T-cell (primary cell): ENCODE measurements at places on chromosomes 2 and 18. TPM values are rescaled to one million over a fixed set of nuclear protein-coding genes. Genes with fewer than 3 reads are reported as not detected.

ITPRIPL1 gene
- total RNA-seq = 3.9 TPM

CYS1 gene
- total RNA-seq = not detected

HOXD10 gene
- total RNA-seq = not detected

TOGARAM2 gene
- total RNA-seq = 2.2 TPM

DNA sequence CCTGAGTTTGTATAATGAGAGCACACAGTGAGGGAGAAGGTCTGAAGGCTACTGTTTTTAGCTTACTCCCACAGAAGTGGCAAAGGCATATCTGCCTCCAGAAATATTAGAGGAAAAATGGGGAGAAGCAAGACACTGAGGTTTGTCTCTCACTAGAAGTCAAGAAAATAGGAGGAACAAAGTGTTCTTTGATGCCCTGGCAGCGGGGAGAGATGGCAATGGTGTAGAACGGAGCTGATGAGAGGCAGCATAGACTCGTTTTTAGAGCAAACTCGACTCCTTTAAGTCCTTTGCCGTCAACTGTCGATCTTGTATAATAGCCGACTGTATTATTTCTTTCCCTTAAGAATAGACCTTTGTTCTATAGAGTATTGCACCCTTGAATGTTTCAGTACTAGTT lies 73.8 kb downstream of the ANKRD44 start:
- no peak for DNase-seq

GRCh38 chr2:39487398-39488250 lies 50.5 kb upstream of the MAP4K3 start:
- DNase-seq = no peak

DNA sequence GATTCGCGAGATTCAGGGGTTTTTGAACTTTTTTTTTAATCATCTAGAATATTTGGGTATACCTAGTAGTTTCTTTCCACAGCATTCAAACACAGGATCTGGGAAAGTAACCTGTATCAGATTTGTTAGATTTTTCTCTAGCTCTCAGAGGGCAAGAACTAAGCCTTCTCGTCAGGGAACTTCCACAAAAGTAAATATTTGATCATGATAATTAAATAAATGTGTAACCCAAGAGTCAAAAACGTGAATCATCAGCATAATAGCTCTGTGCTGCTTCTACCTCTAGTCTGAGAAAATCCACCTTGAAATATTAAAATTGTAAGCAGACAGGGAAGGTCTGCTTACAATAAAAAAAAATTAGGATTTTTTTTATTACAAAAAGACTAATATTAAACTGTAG lies 225.7 kb upstream of the SPOPL start:
- no peak for DNase-seq

DNA sequence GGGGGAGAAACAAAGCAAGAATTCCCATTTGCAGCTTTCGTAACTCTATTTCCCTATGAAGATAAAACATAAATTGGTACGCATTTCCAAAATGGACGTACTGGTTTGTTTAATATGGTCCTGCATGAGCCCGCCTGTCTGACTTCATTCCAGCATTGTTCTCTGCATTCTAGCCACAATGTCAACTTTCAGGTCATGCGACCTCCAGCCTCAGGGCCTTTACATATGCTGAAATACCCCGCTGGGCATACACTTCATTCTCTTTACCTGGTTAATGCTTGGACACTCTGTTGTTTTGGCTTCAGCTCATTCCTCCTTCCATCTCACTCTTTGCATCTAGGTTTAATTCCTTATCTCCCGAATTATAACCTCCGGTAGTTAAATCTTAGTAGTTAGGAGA lies 103.7 kb upstream of the DNMT3A start:
- DNase-seq = no peak

DNA sequence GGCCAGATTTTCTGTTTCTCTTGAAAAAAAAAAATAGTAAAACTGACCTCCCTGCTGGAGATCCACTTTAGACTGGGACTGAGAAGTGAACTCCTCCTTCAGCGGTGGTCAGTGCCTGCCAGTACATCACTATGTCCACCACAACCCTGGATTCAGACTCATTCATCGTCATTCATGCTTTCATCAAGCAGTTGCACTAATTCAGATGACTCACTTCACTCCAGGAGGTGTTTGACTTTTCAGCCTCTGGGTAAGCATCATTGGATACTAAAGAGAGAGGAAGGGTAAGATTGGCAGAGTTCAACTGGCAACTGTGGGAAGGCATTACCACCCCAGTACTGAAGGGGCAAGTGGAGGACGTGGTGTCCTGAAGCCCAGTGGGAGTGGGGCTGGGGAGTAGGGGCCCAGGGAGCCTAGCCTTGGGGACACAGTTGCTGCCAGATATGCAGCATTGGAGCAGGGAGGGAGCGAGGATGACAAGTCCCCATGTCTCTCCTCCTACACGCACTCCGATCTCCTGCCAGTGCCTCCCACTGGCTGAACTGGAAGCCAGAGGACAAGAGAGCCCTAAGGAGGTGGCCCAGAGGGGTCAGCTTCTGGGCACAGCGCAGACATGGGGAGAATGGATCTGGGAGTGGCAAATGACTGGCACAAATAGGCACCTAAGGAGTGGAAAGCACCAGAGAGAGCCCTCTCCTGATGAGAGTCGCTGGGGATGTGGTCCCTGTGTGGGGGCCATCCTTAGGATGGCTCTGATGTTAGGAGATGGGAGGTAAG lies 111.1 kb downstream of the TGFA start:
- no peak for DNase-seq

- DNase-seq = no peak
These were observed 132.7 kb downstream of the KCTD1 start for GRCh38 chr18:26415631-26416030.

DNA sequence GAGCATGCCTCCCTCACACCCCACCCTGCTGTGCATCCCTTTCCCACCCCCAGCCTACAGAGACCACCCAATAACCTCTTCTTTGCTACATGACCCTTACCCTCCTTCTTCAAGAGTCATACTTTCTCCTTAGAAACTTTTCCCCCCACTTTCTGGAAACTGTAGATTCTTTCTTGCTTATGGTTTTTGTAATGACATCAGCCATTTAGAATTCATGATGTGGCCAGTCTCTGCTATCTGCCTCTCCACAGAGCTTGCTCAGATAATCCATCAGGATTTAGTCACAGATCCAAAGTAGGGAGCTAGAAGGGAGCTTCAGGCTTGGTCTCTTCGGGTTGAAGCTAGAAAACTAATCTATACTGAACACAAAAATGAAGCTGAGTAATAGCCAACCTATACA lies 36.5 kb downstream of the GALM start:
- DNase-seq = no peak

- no peak for DNase-seq
These were observed 217.6 kb upstream of the FOSL2 start for GRCh38 chr2:28175028-28175427.

GRCh38 chr2:98507891-98508708 lies 63.4 kb downstream of the INPP4A start:
- DNase-seq = no peak

- no peak for DNase-seq
These were observed 66.6 kb downstream of the PHLPP1 start for GRCh38 chr18:62781893-62782292.

DNA sequence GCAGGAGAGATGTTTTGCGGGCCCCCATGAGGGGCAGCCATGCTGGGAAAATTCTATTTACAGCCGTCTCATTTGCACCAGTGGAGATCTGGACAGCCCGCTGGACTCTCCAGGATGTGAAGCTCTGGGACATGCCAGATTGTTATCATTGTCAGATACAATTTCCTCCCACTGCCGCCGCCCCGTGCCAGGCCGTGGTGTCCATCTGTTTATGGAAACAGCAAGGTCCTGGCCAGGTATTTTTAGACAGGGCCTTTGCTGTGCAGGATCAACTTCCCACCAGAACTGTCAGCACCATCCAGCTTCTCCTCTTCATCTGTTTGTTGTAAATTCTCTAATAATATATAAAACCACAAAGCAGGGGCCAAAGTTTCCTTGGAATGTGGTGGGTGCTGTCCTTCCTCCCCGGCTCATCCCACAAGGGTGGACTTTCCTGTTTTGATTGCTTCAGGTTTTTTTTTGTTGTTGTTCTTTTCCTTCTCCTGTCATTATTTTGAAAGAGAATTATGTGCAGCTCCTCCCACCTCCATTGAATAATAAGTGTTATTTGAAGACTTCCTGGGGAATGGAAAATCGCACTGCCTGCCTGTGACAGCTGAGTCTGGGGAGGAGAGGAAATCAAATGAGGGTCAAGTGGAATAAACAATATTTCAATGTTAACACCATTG lies 398.1 kb downstream of the TNS1 start:
- no peak for DNase-seq

GRCh38 chr18:67510831-67511230 lies 5.7 kb downstream of the DSEL start:
- no peak for DNase-seq

DNA sequence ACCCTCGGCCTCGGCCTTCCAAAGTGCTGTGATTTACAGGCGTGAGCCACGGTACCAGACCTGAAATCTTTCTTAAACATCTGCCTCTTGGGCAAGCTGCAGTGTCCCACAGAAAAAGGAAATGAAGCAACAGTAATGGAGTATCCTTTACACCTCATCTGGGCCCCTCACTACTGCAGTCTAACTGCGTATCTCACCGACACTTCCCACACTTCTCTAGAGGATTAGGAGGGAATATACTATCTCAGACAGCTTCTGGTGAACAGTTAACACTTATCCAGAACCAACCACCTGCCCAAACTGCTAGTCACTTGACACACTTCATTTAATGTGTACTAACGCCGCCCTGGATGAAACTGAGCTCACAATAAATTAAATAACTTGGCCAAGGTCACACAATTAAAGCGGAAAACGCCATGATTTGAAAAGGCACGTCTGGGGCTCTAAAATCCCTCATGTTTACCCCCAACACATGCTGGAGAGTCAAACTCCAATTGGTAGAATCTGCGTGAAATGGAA lies 993 bp downstream of the COX7A2L start:
- DNase-seq = no peak

DNA sequence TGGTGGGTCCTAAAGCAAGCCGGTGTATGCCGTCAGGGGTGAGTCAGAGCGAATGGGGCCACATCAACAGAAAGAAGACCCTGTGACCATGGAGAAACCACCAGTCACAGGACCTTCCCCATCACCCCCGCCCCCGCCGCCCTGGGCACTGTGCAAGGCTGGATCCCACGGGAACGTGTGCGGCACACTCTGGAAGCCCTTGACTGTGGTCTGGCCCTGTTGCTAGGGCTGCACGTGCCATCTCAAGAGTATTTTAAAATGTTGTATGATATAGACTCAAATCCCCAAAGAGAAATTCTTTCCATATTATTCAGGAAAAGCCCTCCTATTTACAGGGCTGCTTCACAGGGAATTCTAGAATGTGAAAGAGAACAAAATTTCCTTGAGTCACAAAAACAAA lies 174.8 kb downstream of the BCL2 start:
- no peak for DNase-seq

DNA sequence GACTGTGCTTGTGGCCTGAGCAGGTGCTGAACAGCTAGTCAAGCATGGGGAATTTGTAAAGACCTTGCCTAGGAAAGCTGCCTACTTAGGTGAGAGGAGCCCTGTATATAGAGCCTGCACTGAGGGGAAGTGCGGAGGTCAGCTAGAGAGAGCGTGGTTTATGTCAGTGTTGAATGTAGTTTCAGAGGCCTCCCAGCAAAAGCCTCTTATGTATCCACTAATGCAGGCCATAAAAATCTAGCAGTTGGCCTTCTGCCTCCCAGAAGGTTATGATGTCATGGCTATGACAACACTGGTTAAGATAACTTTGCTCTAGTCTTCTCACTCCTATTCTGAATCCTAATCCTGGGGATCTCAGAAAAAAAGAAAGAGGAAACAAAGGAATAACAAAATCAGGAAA lies 88.9 kb downstream of the ASXL3 start:
- no peak for DNase-seq

DNA sequence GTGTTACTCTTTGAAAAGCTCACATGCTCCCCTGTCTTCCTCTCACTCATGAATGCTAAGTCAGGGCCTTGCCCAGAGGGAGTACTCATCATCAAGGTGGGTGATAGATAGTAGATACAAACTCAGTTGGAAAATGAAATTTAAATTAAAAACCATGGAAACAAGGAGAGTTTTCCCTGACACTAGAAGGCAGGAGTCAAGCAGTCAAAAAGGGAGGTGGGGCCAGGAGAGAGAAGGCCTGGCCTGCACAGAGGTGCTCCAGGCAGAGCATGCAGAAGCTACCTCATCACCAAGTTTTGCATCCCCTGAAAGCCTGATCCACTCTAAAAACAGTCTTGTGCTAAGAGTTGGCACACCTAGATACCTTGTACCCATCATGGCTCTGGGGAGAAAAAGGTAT lies 143.7 kb downstream of the MYO5B start:
- DNase-seq = no peak

DNA sequence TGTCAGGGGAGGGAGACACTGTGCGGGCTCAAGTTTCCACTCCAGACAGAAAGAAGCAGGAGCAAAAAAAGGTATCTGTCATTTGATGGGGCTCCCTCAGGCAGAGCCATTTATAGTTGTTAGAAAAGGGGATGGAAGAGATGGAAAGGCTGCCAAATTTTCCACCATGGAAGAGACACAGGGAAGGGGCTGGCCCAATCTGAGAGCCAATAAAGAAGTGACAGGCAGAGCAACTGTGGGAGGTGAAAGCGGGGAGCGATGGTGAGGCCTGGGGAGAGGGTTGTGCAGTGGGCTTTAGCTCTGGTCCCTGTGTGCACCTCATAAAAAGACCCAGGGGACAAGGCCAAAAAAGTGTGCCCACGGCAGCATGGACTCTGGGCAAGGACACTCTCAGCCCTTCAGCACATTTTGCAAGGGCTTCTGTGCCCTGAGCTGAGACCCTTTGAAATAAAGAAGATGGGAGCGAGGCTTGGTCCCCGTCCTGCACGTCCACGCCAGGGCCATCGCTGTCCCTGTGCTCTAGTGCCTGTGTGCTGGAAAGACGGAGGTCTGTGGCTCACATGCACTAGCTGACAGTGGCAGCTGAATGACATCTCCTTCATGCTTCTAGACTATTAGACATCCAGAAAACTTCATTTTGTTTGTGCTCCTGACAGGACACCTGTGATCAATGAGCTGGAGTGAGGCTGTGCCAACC lies 456.7 kb upstream of the HS6ST1 start:
- DNase-seq = no peak

GRCh38 chr2:207356567-207356966 lies 173.2 kb upstream of the CREB1 start:
- DNase-seq = no peak

DNA sequence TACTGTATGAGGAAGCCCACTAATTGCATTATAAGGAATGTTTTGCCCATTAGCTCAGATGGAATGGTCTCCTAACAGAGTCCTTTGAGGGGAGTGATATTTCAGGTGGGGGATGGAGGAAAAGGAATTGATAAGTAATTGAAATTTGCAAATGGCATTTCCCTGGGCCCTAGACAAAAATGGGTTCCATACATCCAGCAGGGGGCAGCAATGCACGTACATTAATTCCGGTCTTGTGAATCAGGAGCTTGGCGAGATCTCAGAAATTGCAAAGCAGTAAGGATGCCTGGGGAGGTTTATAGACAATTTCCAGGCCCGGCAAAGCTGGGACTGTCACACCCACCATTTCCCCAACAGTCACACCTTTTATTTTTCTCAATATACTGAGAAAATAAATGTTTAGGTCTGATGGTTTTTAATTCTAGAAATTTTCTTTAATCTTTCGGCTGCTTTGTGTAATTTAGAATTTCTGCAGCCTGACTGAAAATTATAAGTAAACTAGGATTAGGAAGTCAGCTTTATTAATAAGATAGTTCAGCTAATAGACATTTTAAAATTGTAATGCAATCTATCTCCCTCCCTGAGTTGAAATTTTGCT lies 122.8 kb downstream of the LYPD1 start:
- DNase-seq = no peak

- DNase-seq = no peak
These were observed 393.3 kb downstream of the METTL4 start for GRCh38 chr18:2178036-2178435.
